Thymus (tissue), 14 donors: ENCODE measurements at places on chromosomes 7 and 10.

DNA sequence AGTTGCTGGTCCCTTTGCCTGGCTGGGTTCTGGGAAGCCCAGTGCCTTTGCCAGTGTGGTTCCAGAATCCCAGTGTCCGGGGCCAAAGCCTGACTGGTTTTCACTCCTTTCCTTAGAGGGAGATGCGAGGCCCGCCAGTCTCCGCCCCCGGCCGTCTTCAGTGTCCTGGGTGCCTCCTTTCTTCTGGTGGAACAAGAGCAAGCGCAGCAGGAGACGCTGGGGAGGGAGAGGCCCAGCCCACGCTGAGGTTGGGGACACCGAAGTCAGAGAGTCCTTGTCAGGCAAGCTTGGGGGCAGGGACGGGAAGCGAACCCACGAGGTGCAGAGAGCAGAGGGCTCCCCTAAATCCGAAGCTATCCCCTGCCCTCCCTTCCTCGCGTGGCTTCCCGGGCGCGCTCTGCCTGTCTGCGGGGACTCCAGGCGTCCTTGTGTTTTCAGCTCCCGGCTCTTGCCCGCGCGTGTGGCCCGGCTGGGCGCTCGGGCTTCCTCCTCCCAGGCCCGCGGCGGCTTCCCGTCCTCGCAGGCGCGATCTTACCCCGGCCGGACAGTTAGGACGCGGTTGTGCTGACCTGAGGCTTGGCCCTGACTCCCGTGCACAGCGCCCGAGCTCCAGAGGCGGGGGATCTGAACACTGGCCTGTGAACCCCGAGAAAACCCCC lies 60.6 kb upstream of the UBE3C start:
- DNase-seq, result no peak

DNA sequence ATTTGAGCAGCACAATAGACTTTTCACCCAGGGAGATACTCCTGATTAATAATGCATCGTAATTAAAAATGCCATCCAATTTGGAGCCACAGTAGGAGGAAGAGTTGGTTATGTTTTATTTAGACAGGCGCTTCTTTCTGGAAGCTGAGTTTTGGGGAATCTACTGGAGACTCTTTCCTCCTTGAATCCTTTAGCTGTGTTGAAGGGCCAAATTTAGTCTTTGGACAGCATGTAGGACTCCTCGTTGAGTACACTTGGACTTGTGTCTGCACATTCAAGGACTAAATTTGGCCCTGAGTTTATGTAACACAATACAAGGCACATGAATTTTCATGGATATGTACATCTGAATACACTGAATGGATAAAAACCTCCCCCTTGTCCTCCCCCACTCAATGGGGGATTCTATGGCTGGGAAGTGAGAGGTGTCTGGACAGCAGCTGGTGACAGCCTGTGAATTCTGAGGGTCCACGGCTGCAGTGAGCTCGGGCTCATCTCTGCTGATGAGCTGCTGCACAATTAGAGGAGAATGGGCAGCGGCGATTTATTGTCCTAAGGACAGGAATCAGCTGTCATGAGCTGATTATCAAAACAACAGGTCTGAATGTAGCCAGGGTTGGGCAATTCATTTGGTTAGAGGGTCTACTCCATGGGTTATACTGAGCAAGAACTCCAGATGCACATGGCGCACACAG lies 95.2 kb downstream of the PRTFDC1 start:
- DNase-seq, result no peak

- no peak for DNase-seq
Observed at GRCh38 chr10:83516788-83517187, 622.5 kb upstream of the GHITM start.

DNA sequence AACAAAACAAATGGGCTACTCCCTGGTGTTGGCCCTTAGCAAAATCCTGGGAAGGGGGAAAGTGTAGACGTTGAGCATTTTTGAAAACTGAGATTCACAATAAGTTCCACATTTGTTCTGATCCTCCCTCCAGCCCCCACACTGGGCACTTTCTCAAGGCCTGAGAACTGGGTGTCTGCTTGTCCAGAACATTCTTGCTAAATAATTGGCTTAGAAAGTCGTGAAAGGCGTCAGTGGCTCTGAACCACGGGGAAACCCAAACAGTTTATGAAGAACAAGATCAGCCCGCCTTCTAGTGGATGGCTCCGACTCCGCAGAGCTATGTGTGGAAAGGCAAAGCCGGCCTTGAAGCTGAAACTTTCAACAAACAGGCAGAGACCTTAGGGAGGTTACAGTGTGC lies 370.1 kb downstream of the PRPF18 start:
- DNase-seq, result no peak

DNA sequence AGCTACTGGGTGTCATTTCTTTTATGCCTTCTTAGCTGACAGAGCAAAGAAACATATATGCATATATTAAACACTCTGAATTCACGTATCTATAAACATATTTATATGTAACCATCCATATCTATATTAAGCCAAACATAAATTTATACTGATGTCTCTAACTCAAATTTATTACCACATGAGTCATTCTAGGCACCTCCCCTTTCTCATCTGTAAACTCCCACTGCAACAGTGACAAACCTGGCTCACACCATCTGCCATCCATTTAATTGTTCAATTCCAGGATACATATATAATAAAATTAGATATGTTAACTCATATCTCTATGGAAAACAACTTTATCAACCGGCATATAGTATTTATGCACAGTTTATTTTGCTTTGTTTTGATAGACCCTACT lies 722.3 kb downstream of the SORCS1 start:
- DNase-seq, result no peak

DNA sequence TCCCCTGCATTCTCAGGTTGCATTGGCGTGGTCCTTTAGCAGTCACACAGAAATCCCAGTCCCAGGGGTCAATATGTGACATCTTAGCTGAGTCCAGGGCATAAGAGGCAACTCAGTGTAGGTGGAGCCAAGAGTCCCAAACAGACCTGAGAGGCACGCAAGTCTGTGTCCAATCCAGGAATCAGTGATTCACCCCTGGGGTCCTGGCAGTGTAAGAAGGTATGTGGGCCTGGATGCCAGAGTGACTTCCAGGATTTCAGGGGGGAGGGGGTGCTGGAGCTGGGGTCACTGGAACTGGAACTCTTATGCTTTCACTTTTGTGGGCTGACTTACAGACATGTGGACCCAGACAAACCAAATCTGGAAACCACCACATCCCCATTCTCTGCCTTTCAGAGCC lies 26.8 kb downstream of the FRMPD2 start:
- DNase-seq, result no peak
